ENCODE measurements at places on chromosomes 6 and 20. TPM values are rescaled to one million over a fixed set of nuclear protein-coding genes. Genes with fewer than 3 reads are reported as not detected.

The RSPH9 gene
- 0.97 TPM for total RNA-seq

The CNR1 gene
- 3.2 TPM for total RNA-seq

The CST7 gene
- not detected for total RNA-seq

The ZFP57 gene
- not detected for total RNA-seq

The MAP1LC3A gene
- 94.8 TPM for total RNA-seq

The GRM1 gene
- total RNA-seq, result not detected

The GLP1R gene
- not detected for total RNA-seq
